ENCODE measurements at places on chromosomes 3 and 15.
A peak's percentile ranks its signal among the peaks of the same experiment; 100 is the strongest.

GRCh38 chr15:82139823-82140268 lies 94.0 kb upstream of the MEX3B start:
- DNase-seq: peak; percentile 64

DNA sequence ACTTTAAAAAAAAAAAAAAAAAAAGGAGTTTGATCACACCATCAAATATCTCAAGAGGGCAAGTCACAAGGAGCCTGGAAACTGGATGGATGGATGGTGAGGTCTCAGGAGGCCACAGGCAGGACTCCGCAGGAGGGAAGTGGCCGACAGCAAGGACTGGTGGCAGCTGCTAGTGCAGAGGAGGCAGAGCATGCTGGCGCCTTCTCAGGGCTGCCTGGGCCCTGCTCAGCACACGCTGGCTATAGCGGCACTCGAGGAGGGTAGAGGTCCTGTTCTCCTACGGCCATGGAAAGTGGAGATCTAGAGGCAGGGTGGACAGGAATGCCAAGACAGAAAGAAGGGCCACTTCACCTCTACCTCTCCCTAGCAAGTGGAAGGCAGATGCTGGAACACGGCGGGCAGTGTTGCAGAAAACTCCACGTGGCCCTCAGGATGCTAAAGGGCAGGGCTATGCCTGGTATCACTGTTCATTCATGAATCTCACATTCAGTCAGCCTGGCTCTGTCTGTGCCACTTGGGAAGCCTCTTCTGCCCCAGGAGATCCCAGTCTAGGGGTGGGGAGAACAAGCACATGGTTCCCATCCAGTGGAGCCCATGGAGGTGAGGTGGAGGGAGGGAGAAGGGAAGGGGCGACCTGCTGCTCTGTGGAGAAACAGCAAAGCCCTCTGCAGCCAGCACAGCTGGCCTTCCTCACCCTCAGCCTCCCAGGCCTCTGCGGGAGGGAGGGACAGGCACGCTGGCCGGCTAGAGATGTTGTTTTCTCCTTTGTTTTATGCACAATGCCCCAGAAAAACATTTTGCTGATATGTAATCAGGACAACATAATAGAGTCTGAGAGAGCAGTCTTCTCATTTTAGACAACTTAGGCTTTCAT lies 71.0 kb downstream of the OXNAD1 start:
- DNase-seq: no peak

GRCh38 chr3:152279479-152279878 lies 10.8 kb downstream of the MBNL1 start:
- DNase-seq: no peak

GRCh38 chr3:39378088-39378487 lies 5.1 kb upstream of the SLC25A38 start:
- DNase-seq: no peak

GRCh38 chr3:109644746-109645145 lies 307.4 kb upstream of the DPPA4 start:
- no peak for DNase-seq

DNA sequence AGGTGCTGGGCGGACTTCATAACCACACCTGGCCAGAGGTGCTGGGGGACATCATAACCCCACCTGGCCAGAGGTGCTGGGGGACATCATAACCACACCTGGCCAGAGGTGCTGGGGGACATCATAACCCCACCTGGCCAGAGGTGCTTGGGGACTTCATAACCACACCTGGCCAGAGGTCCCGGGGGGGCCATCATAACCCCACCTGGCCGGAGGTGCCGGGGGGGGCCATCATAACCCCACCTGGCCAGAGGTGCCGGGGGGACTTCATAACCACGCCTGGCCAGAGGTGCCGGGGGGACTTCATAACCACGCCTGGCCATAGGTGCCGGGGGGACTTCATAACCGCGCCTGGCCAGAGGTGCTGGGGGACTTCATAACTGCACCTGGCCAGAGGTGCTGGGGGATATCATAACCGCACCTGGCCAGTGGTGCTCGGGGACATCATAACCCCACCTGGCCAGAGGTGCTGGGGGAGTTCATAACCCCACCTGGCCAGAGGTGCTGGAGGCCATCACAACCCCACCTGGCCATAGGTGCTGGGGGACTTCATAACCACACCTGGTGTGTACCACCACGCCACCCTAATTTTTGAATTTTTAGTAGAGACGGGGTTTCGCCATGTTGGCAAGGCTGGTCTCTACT lies 10.7 kb upstream of the TUBGCP5 start:
- DNase-seq: no peak

- DNase-seq: no peak
Measured at GRCh38 chr3:136093771-136094170, 102.4 kb downstream of the MSL2 start.

GRCh38 chr3:73491287-73491662 lies 133.5 kb downstream of the PDZRN3 start:
- no peak for DNase-seq

GRCh38 chr3:150237490-150237889 lies 170.6 kb upstream of the TSC22D2 start:
- DNase-seq: no peak

DNA sequence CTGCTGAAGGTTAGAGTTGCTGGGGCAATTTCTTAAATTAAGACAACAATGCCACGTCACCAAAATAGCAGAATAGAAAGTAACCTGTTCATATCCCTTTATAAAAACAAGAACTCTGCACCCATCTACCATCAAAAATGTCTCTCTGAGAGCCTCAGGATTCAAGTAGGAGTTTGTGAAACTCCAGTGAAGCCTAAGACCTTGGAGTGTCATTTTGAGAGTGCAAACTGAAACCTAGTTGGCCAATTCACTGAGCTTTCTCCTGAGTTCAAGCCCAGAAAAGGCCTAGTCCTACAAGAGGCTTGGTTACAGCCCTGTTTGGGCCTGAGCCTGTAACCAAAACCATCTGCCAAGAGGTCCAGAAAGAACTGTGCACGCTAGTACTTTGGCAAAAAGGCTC lies 335.1 kb downstream of the EFHB start:
- DNase-seq: no peak

DNA sequence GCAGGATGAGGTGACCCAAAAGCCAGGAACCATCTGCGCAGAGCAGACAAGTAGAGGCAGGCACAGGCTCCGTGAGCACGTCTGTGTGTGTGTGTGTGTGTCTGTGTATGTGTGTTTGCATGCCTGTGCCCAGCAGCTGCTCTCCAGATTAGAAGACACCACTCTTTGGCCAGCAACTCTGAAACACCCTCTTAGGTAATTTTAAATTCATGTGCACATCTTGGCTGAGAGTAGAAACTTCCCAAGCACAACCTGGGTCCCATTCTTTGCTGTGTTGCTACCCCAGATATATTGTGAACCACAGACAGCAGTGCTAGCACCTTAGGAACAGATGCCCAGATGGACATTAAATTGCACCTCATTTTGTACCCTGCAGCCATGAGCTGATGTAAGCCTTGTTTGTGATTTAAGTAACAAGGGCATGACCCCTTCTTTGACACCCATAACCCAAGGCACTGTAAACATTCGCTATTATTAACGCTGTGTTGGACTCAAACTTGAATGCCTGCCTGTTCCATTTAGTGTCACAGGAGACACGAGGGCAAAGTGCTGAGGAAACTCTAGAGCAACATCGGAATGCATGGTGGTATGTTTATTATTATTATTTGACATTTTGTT lies at the start of gene FILIP1L:
TSS of gene FILIP1L (minus strand) at position 89 of the 618 bp plus-strand sequence.
- no peak for DNase-seq

DNA sequence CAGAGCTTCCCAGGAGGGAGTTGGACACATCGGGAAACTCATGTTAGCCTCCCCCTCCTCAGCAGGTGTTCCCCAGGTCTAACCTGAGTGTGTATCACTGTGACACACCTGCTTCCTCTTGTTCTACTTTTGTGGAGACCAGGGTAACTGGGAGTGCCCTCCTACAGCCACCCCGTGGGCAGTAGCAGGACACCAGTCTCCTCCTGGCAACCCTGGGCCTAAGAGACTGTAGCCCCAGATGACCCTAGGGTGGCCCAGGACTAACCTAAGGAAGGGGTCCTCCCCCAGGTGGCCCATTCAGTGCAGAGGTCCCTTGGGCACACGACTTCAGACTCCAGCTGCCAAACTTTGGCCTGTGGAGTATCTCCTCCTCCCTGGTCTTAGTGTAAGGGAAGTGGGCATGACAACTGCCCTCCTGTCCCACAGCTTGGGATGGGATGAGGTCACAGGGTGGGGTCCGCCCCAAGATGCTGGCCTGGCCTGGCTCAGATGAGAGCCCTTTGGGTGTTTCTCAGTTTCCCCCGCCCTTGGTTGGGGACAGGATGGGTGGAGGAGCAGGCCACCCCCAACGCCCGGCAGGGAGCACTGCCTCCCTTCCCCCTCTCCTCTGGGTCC lies 4.8 kb downstream of the CSK start:
- DNase-seq: no peak

- no peak for DNase-seq
Measured at GRCh38 chr15:38849046-38849445, 284.4 kb upstream of the RASGRP1 start.

DNA sequence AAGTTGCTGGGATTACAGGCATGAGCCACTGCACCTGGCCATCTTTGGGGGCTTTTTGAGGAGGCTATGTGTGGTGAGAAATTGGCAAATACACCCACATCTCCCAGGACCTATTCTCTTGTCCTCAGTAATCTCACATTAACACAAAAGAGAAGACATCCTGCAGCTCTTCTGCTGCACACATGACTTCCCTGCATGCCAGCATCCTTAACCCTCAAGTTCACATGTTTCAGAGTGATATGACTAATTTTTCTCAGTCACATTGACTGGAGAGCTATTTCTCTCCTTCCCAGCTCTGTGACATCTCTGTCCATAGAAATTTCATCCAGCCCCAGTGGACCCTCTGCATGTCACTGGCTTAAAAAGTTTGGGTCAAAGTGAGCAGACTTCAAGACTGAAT lies 1.9 kb upstream of the SKIC8 start:
- no peak for DNase-seq

DNA sequence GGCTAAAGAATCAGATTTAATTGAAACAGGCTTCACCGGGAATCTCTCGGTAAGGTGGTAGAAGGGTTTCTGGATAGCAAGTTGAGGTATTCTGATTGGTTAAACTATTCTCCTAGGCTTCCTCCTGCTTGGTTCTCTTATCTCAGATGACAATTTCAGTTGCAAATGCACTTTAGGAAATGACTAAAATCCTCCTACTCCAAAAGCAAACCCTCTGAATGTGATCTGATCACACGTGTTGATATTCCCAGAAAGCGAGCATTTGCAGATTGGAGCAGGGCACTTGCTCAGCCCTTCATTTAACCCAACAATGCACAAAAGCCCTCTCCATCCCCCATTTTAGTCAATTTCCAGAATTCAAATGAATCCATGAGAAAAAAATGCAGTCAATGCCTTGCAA lies 55.6 kb upstream of the ICE2 start:
- no peak for DNase-seq

DNA sequence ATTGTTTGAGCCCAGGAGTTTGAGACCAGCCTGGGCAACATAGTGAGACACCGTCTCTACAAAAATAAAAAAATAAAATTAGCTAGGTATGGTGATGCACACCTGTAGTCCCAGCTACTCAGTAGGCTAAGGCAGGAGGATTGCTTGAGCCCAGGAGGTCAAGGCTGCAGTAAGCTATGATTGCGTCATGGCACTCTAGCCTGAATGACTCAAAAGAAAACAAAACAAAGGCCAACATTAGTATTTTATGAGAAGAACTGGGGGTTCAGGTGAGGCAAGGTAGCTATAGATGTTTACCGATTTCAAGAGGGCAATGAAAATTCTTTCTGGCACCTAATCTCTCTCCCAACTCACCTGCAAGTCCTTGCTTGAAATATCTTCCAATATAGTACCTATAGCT lies 77.2 kb downstream of the GREM1 start:
- DNase-seq: no peak

GRCh38 chr3:186788482-186789370 lies 5.3 kb downstream of the EIF4A2 start:
- no peak for DNase-seq

DNA sequence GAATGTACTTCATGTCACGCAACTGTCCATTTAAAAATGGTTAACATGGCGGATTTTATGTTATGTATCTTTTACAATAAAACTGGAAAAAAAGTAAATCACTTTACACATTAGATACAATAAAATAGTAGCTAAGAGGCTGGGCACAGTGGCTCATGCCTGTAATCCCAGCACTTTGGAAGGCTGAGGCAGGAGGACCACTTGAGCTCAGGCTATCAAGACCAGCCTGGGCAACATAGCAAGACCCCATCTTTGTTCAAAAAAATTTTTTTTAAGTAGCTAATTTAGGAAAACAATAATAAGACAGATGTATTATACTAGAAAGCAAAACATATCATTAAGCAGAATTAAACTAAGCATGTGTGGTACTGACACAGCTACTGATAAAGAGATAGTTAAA lies 11.5 kb downstream of the RNF168 start:
- DNase-seq: no peak

DNA sequence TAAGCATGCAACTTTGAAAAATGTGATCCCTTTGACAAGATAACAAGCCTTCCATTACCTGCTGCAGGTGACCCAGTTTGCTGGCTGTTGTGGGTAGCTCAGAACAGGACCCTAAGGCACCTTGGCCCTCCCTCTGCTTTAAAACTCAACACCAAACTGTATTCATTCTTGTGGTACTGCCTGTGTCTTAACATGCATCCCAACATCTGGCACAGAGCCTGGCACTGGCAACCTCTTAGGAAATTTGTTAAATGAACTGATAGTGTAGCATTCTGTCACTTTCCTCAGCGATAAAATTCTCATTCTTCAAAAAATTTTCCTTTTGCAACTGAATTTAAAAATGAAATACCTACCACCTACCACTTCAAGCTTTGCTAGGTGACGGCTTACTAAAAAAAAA lies 287.3 kb upstream of the ADAMTS9 start:
- no peak for DNase-seq
